Activated CD4-positive, CD25-positive, alpha-beta regulatory T cell treated with anti-CD3 and anti-CD28 coated beads, Interleukin-2, amount 50 U/mL, for 16 hours (primary cell): ENCODE measurements at places on chromosomes 11 and 22.

- no peak for DNase-seq
These were observed 31.3 kb downstream of the TMEM123 start for GRCh38 chr11:102421261-102421660.

- no peak for DNase-seq
These were observed 840.3 kb downstream of the TBC1D22A start for GRCh38 chr22:47602732-47603131.

- DNase-seq, result no peak
These were observed 105.3 kb downstream of the MORC2 start for GRCh38 chr22:30863081-30863833.

DNA sequence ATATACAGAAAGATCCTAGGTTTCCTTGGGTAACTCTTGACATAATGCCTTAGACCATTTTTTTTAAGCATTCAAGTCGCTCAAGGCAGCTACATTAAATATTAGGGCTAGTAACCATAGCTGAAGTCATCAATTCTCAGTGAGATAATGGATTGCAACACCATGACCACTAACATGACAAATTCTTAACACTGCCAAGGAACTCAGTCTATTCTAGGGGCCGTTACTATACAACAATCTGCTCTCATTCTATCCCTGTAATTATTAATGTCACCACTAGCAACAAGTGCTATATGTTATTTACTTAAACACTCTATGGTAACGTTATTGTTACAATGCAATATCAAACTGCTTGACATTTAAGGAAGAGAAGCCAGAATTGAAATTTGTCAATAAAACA is 3.2 kb upstream of the STK33 start:
- DNase-seq, result no peak

GRCh38 chr22:32319861-32320406 is 37.7 kb upstream of the RFPL3 start:
- DNase-seq, result no peak

GRCh38 chr11:90840071-90840470 is 617.2 kb upstream of the CHORDC1 start:
- DNase-seq, result no peak

DNA sequence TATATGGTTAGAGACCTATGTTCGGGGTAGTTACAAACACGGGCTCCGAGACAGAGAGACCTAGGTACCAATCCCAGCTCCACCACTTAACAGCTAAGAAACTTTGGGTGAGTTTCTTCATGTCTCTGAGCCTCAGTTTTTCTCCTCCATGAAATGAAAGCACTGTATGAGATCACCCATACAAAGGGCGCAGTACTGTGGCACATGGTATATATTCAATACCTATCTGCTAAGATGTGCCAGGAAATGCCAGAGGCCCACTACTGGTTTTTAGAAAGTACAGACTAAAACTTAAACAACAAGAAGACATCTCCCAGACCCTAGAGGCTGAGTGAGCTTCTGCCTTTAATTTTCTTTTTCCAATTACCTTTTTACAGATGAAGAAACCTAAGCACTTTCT is 69.5 kb downstream of the SLC1A2 start:
- DNase-seq, result no peak

GRCh38 chr11:118789501-118790356 is 1.2 kb downstream of the DDX6 start:
- DNase-seq, result no peak

- DNase-seq, result no peak
These were observed 45.5 kb downstream of the AP2A2 start for GRCh38 chr11:971092-971690.

- no peak for DNase-seq
These were observed 8.4 kb upstream of the NAV2 start for GRCh38 chr11:19704213-19704612.

- DNase-seq, result no peak
These were observed 17.3 kb downstream of the TRMU start for GRCh38 chr22:46352691-46353386.

- peak; percentile 31 for DNase-seq
These were observed 901 bp upstream of the KMT2A start for GRCh38 chr11:118435290-118435892.

DNA sequence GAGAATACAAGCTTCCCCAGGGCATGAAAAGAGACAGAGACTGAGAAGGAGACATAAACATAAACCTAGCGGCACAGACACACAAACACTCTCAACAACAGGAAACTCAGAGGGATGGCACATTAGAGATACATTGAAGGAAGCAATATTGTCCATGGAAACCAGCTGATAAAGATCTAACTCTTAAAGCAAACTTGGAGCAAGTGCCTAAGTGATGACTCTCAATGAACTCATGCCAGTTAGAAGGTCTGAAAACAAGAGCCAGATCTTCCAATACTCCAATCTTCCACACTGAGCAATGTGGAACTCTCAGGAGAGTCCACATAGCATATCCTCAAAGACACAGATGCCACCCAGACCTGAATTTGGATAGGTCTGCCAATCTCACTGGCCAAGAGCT is 168.8 kb upstream of the ISX start:
- no peak for DNase-seq

DNA sequence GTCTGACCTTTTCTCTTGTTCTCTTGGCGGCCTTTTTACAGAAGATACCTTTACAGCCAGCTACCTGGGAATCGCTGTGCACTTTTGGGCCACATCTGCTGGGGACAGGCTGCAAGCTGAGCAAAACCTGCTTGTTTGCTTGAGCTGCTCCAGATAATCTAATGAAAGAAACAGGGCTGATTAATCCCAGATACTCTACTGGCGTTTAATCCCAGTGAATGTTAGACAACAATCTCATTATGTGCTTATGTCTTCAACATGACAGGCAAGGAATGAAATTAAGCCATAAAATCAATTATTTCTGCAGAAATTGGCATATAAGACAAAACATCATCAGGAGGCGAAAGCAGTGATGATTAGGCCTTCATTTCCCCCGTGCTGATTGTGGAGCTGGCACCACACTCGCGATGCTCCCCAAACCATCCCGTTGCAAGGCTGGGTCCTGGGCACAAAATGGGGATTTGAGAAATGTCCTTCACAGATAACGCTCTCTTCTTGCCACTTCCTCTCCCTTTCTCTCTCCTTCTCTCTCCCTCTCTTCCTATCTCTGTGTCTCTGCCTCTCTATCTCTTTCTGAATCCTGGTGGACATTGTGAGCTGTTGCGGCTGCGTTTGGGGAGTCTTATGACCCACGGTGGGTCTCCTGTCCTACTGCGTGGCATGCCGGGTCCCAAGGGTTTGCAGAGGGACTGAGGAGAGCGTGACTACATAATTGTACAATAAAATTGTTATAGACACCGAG is 1053.8 kb downstream of the TBC1D22A start:
- no peak for DNase-seq

DNA sequence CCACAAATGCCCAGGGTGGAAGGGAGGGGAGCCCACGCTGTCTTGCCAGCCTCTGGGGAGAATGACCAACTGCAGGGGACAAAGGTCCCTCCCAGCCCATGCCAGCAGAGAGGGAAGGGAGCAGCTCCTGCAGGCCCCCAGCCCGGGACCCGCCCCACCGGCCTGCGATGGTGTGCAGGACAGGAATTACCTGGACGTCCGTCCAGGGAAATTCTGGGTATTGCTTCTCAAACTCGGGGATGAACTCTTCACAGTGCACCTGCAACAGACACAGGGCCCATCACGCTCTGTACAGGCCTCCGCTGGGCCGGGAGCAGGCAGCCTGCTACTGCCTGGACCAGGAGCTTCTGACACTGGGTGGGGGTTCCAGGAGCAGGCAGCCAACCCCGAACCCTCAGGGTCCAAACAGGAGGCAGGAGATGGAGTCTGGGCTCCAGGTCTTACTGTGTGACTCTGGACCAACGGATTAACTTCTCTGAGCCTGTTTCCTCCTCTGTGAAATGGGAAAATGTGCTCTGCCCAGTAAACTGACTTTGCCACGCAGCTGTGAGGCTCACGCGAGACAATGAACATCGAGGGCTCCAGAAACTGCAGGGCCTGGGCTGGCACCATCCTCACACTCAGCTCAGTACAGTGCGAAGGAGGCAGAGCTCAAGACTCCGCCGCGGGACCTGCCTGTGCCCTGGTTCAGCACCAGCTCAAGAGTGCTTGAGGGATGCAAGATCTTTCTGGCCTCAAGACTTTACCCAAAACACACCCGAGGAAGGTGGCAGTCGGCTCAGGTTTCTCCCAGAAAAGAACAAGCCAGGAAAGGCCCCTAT is 17.4 kb downstream of the TTLL12 start:
- DNase-seq, result no peak

DNA sequence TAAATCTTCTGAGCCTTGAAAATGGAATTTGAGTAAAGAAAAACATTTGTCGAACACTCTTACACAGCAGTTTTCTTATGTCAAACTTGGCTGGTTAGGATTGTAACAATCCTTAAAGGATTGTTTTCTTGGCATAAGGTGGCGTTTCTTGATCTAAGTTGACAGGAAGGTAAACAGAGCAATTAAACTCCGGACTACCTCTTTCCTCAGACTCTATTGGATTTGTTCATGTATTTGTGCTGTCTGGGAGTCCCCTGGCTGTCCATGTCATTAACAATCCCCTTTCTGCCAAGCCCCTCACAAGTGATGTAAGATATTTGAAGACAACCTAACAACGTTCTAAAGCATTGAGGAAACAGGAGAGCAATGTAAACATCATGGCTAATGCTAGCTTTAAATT is 222.5 kb upstream of the SNX19 start:
- no peak for DNase-seq

GRCh38 chr11:19455731-19456130 is 215.0 kb upstream of the E2F8 start:
- no peak for DNase-seq

DNA sequence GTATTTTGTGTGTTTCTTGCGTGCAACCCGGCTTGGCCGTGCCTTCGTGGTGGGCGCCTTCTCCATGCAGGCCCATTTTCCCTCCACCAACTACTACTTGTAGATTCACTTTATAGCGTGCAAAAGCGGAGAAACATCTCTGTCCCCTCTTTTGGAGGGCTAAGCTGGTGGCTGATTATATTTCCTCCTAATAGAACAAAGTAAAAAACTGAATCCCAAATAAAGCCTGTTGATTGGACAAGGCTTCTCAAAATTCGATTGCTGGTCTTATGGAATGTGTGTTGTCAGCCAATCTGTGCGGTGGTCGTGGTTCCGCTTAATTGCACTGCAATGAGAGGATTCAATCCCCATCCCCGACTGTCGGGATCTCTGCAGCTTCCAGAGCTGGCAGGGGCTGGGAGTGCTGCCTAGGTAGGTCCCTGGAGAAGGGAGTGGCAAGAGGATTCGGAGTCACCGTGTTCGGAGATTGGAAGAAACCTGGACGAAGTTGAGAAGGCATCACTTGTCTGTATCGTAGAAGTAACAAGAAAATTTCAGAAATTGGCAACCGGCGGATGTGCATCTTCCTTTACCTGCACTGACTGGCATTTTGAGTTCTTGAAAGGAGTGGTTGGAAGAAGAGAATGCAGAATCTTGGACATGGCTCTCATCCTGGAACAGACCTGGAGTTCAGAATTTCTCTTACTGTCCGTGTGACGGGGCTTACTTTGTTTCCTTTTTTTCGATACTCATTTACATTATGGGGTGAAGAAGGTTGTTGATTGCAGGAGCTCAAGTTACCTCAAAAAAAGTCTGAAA is 1.1 kb downstream of the HMGXB4 start:
- DNase-seq, result no peak

- DNase-seq, result no peak
These were observed 130.4 kb downstream of the ADAMTS15 start for GRCh38 chr11:130578738-130579368.

- DNase-seq, result no peak
These were observed 1517.5 kb upstream of the TENM4 start for GRCh38 chr11:80958361-80958760.

GRCh38 chr11:134571301-134571700 is 159.3 kb upstream of the B3GAT1 start:
- no peak for DNase-seq

DNA sequence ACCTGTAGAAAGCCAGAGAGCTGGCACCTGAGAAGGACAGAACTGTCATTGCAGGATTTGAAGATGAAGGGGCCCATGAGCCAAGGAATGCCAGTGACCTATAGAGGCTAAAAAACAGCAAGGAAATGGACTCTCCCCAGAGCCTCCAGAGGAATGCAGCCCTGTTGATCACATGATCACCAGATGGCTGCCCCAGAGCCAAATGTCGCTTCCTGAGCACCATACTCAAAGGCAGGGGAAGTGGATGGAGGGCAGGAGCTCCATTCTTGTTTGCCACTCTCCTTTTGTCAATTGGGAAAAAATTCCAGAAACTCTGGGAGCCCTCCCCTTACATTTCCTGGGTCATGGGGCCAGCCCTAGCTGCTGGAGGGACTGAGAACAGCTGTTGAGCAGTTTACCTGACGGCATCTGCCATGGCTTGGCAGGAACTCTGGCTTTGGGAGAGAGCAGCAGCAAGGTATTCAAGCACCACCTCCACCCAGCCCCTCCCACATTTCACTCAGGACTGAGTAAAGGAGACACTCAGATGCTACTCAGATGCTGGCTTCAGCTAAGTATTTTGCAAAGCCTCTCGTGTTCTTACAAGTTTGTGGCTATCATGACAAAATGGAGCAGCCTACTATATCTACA is 46.9 kb downstream of the DKK3 start:
- no peak for DNase-seq

DNA sequence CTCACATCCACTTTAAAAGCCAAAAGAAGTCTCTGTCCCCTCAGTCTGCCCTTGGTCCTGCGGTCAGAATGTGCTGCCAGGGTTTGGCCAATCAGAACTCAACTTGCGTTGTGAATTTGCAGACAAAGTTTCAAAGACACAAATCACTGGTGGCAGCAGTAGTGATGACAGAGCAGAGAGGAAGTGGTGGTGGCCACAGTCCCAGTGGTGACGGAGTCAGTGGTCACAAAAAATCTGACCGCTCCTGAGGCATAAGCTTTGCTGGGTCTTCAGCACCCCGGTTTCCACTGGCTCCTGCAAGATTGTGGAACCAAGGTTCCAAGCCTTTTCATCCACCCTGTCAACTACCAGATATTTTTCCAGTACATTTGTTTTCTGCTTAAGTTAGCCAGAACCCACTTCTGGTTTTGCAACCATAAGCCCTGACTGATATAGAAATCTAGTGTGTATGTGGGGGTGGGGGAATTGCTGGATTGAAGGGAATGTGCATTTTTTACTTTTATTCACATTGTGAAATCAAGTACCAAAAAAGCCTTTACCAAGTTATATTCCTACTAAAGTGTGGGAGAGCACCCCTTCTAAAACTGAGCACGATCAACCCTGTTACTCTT is 112.3 kb downstream of the TMPRSS5 start:
- no peak for DNase-seq

- no peak for DNase-seq
These were observed 111.8 kb downstream of the MICAL2 start for GRCh38 chr11:12222055-12222792.

DNA sequence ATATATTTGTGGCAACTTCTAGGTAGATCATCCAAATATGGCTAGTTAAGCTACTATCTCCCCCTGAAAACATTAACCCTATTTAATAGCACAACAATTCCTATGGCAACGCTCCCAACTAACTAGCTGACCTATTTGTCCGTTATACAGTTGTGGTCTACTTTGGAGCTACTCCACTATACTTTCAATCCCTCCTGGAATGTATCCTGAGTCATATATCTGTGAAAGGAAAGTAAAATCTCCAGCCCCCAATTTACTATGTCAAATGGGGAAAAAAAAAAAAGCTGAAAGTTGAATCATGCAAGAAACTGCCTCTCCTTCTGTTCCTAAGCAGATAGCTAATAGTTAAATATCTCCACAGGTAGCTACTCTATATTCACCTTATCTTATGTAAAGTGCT is 128.5 kb downstream of the CD44 start:
- no peak for DNase-seq

GRCh38 chr11:126053415-126054286 is 9.0 kb downstream of the CDON start:
- DNase-seq, result no peak

GRCh38 chr11:74179234-74180052 is 8.4 kb downstream of the PPME1 start:
- no peak for DNase-seq
